ENCODE measurements at places on chromosomes 5 and 9.

DNA sequence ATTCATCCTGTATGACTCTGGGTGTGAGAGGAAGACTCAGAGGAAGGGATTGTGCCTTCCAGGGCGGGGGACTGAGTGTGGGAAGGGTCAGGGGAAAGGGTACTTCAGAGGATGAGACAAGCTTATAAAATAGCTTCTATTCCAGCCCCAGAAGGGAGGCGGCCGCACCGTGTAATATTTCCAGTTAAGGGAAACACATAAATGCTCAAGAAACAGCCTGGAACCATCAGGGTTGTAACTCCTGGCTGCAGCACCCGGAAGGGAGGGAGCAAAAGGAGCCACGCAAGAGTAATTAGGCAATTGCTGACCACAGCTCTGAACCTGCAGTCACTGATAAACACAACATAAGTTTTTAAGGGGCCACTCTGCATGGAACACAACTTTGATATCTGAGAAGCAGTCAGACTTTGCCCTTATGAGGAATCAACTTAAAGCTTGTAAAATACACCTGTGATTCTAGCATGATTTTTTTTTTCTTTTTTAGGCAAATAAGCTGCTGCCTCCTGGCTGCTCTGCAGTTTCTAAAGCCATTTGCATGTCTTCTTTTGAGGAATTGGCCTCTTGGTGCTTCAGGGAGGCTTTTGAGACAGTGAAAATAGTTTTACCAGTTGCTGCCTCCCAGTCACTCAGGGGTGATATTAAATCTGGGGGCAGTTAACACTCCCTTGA is 382.7 kb downstream of the ENC1 start:
- DNase-seq, result peak; percentile 66

DNA sequence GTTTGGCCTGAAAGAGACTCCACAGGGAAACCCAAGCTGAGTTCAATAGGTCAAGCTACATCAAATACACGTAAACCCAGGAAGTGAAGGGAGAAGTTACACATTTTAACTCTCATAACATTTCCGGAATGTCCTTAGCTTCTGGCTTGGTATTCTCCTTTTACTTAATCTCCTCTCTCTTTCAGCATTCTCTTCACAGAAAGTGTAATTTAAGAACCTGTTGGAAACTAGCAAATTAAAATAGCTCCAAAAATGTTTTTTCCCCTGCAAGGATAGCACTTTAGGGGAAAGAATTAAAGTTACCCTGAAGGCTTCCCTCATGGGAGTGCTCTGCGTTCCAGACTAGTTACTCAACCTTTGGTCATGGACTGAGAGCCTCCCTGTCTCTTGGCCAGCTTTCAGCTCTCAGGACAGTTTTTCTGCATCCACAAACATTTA is 292.7 kb upstream of the TARS1 start:
- DNase-seq, result no peak

- peak; percentile 59 for DNase-seq
These were observed 89.8 kb downstream of the SLC1A3 start for GRCh38 chr5:36696059-36696673.

GRCh38 chr9:135507104-135508035 is 6.9 kb downstream of the MRPS2 start:
- no peak for DNase-seq

DNA sequence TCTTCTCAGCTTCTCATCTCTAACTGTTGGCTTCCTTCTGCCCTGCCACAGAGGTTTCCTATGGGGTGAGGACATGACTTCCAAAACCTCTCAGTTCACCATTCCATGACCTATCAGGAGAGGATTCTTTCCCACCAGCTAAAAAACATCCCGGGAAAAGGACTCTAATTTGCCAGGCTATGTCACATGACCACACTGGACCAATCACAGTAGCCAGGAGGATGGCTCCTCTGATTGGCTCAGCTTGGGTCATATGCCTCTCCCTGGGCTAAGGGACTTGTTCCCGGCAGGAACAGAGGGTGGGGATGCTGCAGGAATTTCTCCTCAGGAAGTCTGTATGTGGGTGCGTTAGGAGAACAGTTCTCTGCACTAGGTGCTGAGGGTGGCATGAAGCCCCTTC is 40.3 kb upstream of the XPA start:
- DNase-seq, result peak; percentile 33

DNA sequence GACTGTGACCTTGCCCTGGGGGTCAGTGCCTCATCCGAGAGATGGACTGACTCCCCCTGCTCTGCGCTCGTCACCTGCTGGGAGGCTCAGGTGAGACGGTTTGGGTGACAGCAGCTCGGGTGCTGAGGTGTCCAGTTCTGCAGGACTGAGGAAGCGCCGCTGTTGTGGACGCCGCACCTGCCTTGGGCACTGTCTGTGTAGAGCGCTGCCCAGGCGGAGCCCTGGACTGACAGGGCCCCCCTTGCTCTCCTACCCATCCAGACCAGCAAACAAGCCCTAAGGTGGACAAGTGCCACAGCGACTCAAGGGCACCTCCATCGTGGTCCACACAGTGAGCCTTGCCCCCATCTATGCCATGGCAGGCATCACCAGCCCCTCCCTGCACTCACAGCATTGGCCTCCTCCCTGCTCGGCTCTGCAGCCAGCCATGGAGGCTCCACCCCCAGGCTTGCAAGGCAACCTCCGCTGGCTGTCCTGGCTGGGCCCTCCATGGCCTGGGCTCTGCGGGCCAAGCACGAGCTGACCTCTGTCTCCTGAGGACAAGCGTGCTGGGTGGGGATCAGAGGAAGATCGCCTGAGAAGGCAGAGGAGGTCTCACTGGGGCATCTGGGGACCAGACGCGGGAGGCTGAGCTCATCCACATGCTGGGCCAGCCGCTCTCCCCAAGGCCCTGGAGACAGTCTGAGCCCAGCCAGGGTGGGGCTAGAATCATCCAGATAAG is 87.1 kb upstream of the COL5A1 start:
- no peak for DNase-seq

DNA sequence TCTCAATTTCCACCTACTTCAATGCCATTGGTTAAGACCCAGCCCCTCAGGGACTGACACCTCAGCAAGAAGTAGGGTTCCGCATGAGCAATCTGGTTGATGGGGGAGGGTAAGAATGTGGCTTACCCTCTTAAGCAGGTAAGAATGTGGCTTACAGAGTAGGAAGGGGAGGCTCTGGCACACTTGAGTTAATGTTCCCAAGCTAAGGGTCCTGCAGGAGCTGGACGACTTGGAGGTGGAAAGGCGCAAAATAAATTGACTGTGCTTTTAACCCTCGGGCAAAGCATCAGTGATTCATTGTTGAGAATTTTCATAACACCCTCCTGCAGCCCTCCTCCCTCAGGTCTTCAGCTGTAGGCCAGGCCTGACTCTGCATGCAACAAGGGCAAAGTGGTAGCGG is 24.9 kb upstream of the ADRA1B start:
- no peak for DNase-seq

DNA sequence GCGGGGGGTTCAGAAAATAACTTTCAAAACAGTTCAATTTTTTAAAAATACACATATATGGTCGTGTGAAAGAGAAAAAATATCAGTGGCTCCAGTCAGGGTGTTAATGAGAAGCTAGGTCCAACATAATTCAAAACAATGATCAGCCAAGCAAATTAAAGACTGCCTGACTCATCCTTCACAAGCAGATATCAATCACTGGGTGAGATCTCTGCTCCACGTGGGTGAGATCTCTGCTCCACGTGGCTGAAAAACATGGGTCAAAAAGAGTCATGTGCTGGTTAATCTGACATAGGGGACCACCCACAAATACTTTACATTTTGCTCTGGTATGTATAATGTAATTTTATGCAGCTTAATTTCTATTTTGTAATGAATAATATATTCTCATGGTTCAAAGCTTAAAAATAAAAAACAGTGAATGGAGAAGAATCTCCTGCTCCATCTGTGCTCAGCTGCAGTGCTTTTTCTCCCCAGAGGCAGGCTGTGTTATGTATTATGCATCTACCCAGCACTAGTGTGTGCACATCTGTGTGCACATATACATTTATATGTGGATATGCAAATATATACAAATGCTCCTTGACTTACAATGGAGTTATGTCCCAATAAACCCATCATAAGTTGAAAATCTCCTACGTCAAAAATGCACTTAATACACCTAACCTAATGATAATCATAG is 93.1 kb upstream of the S1PR3 start:
- DNase-seq, result no peak

DNA sequence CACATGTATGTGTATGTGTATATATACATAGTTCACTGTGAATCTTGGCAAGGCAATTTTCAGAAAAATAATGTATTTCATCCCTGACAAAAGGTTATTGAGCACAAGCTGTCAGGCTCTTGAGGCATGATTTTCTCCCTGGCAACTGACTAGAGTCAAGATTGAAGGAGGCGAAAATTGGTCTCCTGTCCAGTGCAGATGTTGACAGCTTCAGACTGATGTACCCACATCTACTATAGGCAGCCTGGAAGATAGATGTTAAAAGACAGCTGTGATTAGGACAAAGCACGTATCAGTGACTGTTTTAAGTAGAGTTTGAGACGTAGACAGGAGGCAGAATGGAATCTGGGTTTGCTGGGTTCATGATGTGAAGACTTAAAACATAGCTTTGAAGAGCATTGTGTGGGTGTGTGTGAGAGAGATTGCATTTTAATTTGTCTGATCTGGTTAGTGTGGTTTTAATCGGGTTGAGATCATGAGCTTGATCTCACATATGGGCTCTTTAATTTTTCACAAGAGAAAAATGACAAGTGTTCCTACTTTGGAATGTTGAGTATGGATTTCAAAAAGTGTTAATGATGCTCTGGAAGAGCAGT is 39.1 kb downstream of the CTNNA1 start:
- DNase-seq, result no peak

- no peak for DNase-seq
These were observed 80.6 kb downstream of the FEM1C start for GRCh38 chr5:115463983-115464382.

DNA sequence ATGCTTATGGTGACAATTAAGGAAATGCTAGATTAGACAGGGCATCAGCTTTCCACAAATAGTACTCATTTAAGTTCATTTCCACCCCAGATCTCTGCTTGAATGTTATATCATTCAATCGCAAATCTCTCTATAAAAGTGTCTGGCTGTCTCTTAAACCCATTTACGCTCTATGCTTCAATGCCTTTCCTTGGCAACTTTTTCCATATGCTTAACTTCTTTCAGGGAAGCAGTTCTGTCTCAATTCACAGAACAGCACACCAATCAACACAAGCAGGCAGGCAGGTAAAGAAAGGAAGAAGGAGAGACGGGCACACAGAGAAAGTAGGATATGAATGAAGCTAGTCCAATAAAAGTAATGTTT is 243.1 kb downstream of the DENND1A start:
- DNase-seq, result no peak

DNA sequence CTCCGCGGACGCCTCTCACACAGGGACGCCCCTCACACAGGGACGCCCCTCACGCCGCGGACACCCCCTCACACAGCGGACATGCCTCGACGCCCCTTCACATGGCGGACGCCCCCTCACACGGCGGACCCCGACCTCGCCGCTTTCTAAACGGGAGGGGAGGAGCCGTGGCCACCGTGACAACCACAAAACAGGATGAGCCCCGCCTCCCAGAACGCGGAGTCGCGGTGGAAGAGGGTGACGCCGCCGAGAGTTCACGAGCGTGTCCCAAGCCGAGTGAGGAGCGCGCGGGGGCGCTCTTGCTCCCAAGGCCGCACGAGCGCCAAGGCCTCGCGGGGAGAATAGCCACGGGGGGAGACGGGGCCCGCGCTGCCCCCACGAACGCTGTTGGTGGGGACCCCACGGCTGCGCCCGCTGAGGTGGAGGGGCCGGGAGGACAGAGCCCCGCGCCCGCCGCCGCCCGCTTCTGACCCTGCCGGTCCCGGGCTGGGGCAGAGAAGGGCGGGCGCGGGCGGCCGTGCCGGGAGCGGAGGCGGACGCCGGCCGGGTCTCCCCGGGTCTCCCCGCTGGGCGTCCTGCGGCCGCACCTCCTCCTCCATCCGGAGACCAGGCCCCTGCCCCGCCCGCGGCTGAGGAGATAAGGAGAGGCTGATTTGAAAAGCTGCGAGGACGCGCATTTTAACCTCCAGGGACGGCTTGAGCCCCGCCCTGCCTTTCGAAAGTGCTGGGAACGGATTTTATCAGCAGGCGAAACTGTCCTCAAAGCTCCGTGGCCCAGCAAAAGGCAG is 3.9 kb upstream of the NKD2 start:
- DNase-seq, result peak; percentile 88

- DNase-seq, result no peak
These were observed 72.3 kb upstream of the RAD23B start for GRCh38 chr9:107210775-107211174.

DNA sequence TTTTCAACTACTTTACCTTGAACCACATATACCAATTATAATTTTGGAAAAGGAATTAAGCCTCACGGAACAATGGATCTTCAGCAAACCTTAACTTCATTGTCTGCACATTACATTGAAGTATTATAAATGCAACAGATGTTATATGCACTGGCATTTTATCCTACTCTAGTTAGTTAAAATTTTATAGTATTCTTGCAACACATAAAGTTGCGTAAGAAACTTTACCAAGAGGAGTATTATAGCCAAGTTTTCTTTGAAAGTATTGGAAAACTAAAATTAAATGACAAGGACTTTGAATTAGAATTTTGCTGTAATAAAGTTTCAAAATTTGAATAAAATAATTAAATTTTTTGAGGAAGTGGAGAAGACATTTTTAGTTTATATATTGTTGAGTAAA is 63.4 kb upstream of the SREK1 start:
- DNase-seq, result no peak

DNA sequence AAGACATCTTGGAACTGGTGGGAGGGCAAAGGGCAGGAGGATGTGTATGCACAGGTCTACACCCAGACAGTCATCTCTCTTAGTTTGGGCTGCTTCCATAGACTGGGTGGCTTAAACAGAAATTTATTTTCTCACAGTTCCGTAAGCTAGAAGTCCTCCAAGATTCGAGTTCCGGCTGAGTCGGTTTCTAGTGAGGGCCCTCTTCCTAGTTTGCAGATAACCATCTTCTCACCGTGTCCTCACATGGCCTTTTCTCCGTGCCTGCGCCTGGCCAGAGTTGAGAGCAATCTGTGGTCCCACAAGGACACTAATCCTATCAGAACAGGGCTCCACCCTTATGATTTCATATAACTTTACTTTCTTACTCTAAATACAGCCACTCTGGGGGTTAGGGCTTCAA is 4.1 kb downstream of the SMIM32 start:
- DNase-seq, result no peak

GRCh38 chr9:34334337-34334824 is 5.0 kb downstream of the NUDT2 start:
- no peak for DNase-seq
